NCI-H2029 treated with DMSO at 0.1 percent for 48 hours (cell line): ENCODE measurements at places on chromosomes 4 and X.

- no peak for DNase-seq
These were observed 36.6 kb downstream of the METTL14 start for GRCh38 chr4:118721752-118722151.

DNA sequence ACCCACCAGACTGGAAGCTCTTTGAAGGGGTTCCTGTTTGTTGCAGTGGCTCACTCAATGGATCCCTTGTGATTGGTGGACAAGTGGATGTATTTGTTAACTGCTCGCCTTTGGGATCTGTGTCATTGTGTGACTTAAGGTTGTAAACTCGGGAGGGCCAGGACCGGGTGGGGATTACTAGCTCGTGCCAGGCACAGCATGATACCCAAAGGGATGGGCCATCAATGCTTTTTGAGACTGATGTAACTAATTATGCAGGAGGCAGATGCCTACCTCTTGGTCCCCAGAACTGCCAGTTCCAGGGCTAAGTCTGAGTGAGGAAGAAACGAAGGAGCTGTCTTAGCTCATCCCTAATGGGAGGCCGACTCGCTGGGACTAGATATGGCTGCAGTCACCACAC lies 27.7 kb downstream of the UTP14A start:
- DNase-seq: no peak

GRCh38 chr4:73599182-73599581 lies 21.1 kb downstream of the RASSF6 start:
- DNase-seq: no peak

DNA sequence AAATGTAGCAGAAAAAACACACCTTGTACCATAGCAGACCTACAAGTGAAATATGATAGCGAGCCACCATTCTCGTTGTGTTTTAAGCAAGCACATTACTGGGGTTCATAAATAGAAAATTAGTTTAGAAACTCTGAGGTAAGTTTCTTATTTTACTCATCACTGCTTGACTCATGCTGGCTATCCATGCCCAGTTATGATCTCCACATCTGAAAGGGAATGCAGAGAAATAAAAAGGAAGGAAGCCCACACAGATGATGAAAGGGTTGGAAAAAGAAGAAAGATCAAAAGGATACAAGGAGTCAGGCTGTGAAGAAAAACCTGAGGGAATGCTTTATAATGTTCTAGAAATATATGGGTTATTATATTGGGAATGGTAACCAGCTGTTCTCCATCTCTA lies 54.5 kb downstream of the CAMK2D start:
- no peak for DNase-seq

DNA sequence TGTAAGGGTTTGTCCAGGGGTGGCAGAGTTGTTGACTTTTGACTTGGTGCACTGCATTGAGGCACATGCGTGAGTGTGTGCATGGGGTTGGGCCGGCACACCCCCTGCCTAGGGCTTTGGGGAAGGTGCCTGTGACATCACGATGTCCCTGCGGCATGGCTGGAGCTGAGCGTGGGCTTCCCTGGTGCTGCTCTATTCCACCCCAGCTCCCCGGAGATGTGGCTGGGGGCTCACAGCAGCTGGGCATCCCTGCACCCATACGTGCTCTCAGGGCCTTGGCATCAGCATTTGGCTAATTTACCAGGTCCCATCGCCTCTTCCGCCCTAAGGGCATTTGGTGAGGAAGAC lies 5.7 kb downstream of the PSAPL1 start:
- no peak for DNase-seq

DNA sequence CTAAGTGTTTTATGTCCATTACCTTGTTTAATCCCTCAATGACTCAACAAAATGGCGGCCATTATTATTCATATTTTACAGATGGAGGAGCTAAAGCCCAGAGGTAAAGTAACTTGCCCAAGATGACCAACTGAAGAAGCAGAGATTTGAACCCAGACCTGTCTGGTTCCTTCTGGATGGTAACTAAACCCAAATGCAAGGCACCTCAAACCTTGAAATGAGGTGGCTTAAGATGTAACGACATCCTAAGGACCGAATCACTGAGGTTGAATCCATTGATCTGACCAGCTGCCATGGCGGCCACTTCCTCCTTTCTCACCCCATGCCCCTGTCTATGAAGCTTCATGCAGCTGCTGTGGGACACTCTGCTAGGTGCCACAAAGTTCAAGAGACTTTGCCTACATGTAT lies 932 bp downstream of the TLR10 start:
- DNase-seq: no peak
